ENCODE measurements at places on chromosomes 2 and 18.

- DNase-seq, result no peak
Observed at GRCh38 chr2:24038786-24039499, 8.2 kb downstream of the WDCP start.

- no peak for DNase-seq
Observed at GRCh38 chr2:195819276-195819675, 162.2 kb downstream of the SLC39A10 start.

GRCh38 chr18:45100321-45101105 is 419.8 kb downstream of the SETBP1 start:
- no peak for DNase-seq

- no peak for DNase-seq
Observed at GRCh38 chr18:857986-858385, 45.9 kb upstream of the YES1 start.

DNA sequence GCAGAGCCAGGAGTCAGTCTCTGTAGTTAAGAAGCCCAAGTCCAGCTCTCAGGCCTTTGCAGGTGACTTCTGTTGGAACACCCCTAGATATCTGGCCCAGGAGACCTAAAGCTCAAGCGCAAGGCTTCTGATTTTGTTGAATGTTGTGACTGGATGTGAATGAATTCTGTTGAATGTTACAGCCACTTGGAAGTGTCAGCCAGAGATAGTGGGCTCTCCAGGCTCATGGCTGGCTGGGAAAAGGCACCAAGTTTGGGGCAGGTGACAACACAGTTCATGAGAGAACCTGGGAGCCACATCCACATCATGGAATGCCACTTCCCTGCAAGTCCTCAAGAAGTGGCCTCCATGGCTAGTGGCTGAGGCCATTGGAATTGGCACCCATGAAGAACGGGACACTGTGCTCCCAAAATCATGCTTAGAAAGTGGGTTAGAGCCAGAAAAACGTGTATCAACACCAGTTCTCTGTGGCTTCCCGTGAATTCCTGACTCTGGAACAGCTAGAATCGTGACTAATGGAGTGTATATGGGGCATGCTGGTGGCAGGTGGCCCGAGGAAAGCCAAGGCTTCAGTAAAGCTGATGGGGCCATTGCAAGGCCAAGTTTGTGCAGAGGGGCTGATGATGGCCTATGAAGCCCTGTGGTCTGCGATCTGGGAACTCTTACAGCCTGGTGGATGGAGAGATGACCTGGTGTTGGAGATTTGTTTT is 30.2 kb downstream of the EDAR start:
- DNase-seq, result no peak

Measured in stimulated activated CD4-positive, alpha-beta T cell treated with anti-CD3 and anti-CD28 coated beads, Interleukin-1b, Interleukin-23, amount 100 ng/mL, for 1 hour (primary cell).